Activated CD8-positive, alpha-beta memory T cell treated with anti-CD3 and anti-CD28 coated beads, Interleukin-2, amount 10 ng/mL, durations not matched to agents 7 days and 5 days (primary cell): ENCODE measurements at places on chromosomes 3 and 15. TPM values are rescaled to one million over a fixed set of nuclear protein-coding genes. Genes with fewer than 3 reads are reported as not detected.

ADPRH gene
- 6.1 TPM for total RNA-seq

XIRP1 gene
- total RNA-seq = 0.06 TPM

C3orf70 gene
- not detected for total RNA-seq

KPNA1 gene
- 45.2 TPM for total RNA-seq

CCR8 gene
- 3.7 TPM for total RNA-seq

RPLP1 gene
- 1,605 TPM for total RNA-seq

MST1R gene
- 2.5 TPM for total RNA-seq

MRPS11 gene
- total RNA-seq = 59.7 TPM

SCN5A gene
- not detected for total RNA-seq

UROC1 gene
- total RNA-seq = not detected

TF gene
- 0.91 TPM for total RNA-seq

GOLGA6L7 gene
- total RNA-seq = not detected

- DNase-seq = no peak
These were observed 57.6 kb upstream of the NEO1 start for GRCh38 chr15:72994534-72995177.

- DNase-seq = no peak
These were observed 116.9 kb downstream of the PLOD2 start for GRCh38 chr3:146044046-146044445.

GRCh38 chr15:70854666-70854976 is 664 bp upstream of the LARP6 start:
- DNase-seq = no peak

GRCh38 chr3:168083906-168084305 is 11.8 kb downstream of the GOLIM4 start:
- DNase-seq = no peak

DNA sequence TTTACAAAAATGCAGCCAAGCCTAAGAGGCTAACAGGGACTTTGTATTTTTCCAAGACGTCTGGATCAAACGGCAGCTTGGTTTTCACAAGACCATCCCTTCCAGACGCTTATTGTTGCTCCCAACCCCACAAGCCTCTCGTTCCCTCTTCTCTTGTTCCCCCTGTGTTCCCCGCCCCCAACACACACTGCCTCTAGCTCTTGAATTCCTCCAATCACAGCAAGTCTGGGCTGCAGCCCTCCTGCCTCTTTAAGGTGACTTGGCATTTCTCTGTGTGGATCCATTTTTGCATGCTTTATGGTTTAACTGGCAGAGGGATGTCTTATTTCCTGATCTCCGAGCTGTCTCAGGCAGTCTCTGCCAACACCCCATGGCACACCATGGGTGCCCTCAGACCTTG is 182.2 kb downstream of the ABHD5 start:
- no peak for DNase-seq

GRCh38 chr3:16260046-16260445 is 4.7 kb downstream of the DPH3 start:
- no peak for DNase-seq

DNA sequence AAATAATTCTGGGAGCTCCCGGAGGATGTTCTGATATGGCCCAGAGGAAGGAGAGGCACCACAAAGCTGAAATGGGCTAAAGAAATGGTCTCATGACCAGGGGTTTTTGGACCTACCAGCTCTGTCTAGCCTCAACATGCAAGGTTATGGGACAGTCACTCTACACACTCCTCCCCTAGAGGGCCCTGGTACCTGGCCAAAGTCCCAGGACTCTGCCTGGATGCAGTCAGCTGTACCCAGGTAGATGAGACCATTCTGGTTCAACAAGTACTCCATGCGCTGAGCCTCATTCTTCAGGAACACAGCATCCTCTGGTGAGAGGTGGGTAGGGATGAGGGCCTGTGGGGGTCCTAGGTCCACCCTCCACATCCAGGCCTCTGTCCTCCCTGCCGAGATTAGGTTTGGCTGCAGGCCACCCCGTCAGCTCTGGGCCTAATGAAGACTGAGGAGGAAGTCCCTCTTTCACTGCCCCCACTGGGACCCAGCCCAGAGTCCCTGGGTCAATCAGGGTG is 9.5 kb downstream of the EPB42 start:
- DNase-seq = no peak

- DNase-seq = no peak
These were observed 104.3 kb downstream of the LINGO1 start for GRCh38 chr15:77528290-77528967.

DNA sequence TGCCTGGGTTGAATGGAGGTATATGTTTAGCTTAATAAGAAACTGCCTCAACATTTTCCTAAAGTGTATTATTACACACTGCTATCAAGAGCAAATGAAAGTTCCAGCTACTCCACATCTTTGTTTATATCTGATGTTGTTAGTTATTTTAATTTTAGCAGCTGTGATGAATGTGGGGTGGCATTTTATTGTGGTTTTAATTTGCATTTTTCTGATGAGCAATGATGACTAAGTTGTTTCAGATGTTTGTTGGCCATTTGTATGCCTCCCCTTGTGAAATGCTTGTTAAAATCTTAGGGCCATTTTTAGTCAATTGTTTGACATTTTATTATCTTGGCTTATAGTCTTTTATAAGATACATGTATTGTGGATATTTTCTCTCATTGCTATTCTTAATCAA is 260.4 kb upstream of the SLCO3A1 start:
- DNase-seq = no peak

GRCh38 chr15:26232691-26233090 is 369.6 kb upstream of the ATP10A start:
- DNase-seq = no peak

DNA sequence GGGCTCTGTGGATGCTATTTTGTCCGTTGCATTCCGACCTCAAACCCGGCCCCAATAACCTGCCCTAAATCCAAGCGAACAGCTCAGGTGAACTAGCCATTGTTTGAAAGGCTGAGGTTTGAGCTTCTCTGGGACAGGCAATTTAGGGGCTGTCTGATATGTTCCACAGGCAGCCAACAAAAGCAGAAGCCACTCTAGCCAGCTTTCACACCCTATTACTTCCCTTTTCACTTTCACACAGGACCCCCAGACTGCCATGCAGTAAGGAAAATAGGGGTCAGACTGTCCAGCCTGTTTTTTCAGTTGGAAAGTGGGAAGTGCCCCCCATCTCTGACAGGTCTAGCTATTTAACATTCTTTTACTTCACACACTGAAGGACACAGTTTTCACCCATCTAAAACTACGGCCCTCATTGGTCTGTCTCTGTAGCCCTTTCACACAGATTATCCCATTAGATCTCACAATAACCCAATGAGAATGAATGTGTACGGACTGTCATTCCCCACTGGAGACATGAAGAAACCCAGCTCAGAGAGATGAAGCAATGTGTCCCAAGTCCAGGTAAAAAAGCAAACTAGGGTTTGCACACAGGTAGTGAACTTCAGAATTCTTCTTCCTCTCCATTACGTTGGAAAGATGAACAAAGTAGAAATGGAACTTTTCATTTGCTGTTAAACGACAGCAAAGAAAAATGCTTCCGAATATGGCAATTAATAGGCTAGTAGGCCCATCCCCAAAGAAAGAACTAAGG is 1.9 kb downstream of the CCDC12 start:
- no peak for DNase-seq

GRCh38 chr3:3627114-3627513 is 172.1 kb upstream of the LRRN1 start:
- no peak for DNase-seq

GRCh38 chr3:120057626-120058025 is 36.6 kb downstream of the GSK3B start:
- no peak for DNase-seq

DNA sequence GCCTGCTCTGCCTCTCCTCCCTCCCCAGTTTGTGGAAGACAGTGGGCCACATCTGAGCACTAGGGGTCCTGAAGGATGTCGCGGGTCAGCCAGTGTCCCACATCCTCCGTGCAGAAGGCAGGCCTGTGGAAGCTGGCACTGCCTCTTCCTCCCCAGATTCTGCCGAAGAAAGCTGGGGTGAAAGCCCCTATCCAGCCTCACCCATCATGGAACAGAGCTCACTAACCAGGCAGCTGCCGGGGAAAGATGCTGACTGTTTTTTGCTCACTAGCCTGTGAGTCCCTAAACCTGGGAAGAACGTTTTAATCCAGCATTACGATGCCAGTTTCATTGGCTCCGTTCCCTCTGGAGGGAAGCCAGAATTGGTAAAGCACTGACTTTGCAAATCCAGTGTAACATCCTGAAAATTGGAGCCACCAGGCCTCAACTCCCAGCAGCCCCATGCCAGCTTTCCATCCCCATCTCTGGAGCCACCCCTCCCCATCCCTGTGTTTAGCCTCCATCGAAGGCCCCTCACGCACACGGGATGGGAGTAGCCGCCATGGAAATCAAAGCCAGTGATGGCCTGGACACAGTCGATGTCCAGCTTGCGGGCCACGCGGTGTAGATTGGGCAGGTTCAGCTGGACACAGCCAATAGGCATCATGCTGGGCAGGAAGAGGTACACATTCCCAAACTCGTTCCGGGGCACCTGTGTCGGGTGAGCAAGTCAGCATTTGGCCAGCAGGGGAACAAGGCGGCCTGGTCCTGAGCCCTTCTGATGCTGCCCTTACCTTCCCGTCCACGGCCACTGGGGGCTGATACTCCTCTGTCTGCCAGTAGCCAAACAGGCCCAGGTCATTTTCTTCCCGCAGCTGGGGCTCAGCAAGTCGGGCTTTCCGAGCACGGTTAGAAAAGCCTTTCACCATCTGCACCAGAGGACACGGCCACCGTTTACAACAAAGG is 23.5 kb downstream of the TMEM43 start:
- DNase-seq = peak; percentile 31

DNA sequence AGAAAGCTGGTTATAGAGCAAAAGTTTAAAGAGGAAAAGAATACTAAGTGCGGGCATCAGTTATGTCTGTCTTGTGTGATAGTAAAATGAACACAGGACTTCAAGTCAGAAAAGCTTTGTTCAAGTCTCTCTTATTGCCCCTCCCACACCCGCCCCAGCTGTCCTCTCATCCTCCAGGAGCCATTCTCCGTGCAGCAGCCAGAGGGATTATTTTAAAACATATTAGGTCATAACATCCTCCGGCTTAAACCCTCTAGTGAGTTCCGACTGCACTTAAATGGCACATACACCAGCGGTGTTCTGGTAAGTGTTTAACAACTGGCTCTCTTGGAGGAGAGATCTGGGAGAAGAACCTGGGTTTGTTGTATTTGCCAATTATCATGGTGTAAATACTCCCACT is 104.8 kb upstream of the TNFAIP8L3 start:
- DNase-seq = no peak

GRCh38 chr3:37571269-37571668 is 290.4 kb upstream of the CTDSPL start:
- no peak for DNase-seq

DNA sequence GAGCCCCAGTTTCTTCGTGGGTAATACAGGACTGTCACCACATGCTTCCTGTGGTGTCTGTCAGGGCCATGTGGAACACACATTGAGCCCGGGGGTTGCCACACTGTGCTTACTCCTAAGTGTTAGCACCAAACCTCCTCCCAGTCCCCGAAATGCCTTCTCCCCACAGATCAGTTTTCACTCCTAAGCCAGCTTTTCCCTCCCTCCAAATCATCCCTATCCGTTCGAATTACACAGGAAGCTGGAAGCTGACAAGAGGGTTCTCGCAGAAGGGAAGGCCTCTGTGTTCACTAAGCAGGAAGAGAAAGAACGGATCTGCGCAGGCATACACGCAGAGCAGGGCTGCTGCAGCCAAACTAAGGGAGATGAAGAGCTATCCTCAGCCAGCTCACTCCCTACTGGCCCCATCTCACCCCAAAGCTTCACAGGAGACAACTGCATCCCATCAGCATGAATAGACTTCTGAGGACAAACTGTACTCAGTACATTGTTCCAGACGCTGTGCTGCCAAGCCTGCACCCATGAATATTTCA is 32.3 kb downstream of the XXYLT1 start:
- peak; percentile 39 for DNase-seq

GRCh38 chr3:146058241-146058640 is 102.7 kb downstream of the PLOD2 start:
- no peak for DNase-seq

DNA sequence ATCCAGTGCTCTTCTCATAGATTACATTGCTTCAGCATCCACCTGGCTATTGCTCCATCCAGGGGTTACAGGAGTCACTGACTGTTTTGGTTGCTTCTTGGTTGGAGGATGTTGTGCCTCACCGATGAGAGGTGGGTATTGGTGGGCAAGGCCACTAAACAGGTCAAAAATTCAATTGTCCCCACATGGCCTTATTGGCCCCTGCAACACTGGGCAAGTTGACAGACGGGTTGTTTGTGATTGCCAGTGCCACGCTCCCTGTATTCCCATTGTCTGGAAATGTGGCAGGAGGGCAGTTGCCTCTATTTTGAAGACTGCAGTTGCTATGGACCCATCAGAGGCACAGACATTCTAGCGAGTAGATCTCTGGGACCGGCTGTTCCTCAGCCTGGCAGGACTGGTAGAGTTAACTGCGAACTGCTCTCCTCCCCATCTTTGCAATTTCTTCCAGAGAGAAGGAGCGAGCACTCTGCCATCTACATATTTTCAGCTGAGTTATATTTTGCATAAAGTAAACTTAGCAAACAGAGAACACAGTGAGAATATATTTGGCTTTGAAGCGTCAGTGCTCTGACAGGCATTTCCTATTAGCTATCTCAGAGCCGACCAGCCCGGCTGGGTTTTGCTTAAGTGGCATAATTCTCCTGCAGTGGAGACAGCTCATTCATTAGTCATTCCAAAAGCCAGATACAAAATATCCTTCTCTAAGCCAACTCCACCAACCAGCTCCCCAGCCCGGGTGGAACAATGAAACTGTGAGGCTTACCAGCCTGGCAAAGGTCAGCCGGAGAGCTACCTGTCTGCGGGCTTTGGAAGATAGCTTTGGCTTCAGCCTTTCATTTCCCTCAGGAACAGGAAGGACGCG is 26.0 kb upstream of the MAGEF1 start:
- DNase-seq = no peak

- DNase-seq = peak; percentile 33
These were observed 17.1 kb downstream of the ISG20 start for GRCh38 chr15:88655800-88656488.

DNA sequence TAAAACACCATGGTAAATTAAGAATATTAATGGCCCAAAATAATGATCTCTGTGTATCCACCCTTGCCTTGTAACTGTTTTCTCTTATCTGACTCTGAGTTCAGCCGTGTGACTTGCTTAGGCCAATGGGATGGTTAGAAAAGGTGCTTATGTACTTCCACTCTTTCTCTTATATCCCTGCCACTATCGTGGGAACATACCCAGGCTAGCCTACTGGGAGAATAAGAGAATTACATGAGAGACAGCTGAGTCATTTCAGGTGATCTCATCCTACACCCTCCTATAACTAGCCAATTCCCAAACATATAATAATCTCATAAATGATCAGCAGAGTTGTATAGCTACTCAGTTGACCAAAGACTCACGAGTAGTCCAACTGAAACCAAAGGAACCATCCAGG is 98.3 kb upstream of the ABI3BP start:
- no peak for DNase-seq
